ENCODE measurements at places on chromosomes 16 and 17.

DNA sequence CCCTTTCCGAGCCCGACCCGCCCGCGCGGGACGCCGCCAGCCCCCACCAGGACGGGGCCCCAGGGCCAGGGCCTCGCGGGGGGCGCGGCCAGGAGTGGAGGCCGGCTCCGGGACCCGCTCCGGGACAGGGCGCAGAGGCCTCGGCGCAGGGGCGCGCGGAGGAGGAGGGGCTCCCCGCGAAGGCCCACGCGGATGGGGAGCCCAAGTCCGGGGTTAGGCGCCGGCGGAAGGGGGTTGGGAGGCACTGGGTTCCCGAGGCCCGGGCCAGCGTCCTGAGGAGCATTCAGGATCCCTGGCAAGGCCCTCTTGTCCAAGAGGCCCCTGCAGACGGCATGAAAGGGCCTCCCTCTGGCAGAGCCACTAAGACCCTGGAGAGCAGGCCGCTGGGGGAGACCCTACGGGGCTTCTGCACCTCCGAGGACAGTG lies 57.8 kb upstream of the CIBAR2 start:
- no peak for DNase-seq

DNA sequence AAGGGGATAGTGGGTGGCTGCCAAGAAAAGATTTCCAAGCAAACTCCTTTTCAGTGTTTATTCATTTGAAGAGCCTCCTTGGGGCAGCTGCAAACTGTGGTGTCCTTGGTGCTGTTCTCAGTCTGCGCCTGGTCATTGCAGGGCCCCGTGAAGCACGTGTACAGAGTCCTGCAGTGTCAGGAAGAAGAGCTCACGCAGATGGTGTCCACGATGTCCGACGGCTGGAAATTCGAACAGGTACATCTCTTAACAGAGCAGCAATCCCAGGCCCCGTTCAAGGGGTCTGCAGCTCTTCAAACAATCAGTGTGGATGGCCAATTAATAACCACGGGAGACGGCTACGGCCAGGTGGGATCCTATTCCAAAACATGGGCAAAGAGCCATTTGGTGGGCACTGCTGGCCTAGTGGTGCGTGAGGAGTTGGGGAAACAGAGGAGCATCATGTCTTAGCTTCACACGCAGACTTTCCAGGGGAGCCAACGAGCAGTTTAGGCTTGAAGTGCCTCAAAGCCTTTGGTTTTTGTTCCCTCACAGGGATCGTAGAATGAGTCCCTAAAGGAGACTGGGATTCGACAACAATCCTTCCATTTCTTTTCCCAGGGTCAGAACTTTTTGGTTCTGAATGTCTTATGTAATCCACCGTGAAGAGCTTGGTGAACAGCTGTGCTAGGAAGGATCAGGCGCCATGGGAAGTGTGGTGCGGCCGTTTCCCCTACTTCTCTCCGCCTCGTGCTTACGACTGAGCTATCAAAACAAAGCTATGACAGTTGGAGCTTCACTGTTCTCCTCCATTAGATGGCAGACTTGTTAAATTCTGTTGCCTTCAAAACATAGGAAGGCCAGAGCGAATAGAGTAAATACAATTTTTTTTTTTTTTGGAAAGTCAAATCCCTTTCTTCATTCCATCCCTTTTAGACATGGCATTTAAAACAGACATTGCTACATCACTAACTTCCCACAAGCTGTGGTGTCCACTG lies 12.6 kb downstream of the KCTD2 start:
- no peak for DNase-seq

DNA sequence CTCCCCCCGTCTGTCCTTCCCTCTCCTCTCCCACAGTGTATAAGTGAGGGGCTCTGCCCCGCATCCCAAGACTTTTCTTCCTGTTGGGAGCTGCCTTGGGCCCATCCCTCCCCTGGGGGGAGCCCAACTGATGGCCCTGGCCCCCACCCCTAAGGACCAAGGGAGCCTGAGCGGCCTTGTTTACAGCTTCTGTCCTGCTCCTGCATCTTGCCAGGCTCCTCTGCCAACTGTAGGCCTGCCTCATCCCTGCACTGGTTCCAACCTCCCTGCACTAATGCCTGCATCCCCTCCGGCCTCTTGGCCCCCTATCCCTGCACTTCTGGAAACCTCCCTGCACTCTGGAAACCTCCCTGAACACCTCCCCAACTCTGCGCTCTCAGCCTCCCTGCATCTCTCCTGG lies 1.4 kb upstream of the PAGR1 start:
- no peak for DNase-seq

GRCh38 chr16:83269048-83269447 lies 538.7 kb upstream of the HSBP1 start:
- DNase-seq: no peak

All from CD4-positive, alpha-beta T cell treated with Interleukin-15 for 1 hour (primary cell).